ENCODE measurements at places on chromosomes 7 and 10.
A peak's percentile ranks its signal among the peaks of the same experiment; 100 is the strongest.

DNA sequence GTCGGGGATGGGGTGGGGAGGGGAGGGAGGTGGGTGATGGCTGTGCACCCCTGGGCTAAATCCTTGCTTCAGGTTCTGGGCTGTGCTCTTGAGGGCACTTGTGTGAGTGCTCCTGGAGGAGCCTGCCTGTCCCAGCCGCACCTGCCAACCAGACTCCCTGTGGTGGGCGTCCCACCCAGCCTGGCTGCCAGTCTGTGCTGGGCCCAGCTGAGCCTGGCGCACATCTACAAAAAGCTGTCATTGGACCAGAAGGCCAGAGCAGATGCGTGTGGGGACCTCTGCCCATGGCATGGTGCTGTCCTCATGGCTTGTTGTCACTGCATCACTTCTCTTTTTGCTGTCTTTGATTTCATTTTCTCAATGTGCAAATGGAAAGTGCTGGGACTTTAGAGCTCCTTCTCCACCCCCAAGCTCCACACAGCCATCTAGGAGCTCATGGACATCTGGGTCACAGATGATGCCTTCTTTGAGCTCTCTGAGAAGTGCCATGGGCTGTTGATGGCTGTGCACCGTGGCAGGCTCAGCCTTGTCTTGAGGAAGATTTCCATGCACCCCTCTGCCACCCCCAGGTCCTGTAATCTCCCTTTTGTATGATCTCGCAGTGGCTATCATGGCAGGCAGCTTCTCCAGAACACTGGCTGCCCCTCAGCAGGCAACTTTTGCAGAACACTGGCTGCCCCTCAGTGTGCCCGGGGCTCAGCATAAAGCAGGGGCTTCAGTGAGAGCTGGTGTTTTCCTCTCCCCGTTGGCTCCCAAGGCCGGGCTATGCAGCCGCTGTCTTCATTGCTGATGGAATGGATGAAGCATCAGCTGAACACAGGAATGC is 83.9 kb downstream of the ADCY1 start:
- no peak for DNase-seq

DNA sequence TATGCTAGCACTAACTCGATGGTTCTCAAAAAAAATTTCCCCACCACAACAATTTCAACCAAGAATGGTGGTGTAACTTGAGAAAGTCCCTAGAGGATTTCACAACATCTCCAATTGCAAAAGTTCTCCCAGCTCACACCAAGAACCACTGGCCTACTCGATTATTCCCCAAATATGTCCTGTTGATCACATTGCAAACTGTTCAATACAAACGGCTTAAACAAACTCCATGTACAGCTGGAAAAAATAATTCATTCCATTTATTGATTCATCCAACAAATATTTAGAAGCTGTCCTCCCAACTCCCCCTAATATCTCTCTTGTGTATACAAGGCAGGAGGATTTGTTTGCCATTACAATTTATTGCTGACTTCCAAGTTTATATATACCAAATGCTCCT is 19.1 kb downstream of the TMEM176B start:
- DNase-seq = no peak

- DNase-seq = peak; percentile 5
These were observed 23.6 kb downstream of the VIPR2 start for GRCh38 chr7:159121068-159121467.

- DNase-seq = peak; percentile 68
These were observed at the start of gene KNDC1 for GRCh38 chr10:133159950-133160825. TSS of gene KNDC1 (plus strand) at chr10:133160219. CDS start at chr10:133160468, 249 bp downstream.

DNA sequence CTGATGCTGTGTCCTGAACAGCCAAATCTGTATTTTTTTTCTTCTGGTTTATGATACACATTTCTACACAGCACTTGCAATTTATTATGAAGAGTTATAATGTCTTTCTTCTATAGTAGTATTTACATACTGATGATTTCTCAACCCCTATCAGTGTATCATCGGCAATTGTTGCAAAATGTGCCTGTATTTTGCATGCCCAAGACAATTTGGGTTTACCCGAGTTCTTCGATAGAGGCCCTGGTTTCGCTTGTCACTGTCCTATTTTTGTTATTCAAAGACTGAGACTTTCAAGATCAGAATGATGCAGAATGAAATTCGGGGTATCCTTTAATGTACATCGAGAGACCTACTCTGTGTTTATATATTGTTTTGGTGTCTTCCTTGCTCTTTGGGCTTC is 184.5 kb upstream of the PRSS58 start:
- no peak for DNase-seq

DNA sequence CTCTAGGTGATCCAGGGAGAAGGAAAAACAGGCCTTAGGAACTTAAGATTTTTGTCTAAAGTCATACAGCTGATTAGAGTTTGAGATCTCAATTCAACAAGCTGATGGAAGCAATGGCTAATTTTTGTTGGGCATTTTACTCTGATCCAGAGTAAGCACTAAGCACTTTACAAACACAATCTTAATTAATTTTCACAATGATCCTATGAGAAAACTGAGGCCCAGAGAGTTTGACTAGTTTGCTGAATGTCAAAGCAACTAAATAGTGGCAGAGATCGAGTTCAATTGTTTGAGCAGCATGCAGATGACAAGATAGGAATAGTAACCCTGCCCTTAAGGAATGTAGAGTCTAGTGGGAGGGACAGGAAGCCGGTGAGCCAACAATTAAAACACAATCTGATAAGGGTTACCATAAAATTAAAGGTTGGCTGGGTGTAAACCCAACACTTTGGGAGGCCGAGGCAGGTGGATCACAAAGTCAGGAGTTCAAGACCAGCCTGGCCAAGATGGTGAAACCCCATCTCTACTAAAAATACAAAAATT is 13.5 kb upstream of the RPEL1 start:
- DNase-seq = no peak

DNA sequence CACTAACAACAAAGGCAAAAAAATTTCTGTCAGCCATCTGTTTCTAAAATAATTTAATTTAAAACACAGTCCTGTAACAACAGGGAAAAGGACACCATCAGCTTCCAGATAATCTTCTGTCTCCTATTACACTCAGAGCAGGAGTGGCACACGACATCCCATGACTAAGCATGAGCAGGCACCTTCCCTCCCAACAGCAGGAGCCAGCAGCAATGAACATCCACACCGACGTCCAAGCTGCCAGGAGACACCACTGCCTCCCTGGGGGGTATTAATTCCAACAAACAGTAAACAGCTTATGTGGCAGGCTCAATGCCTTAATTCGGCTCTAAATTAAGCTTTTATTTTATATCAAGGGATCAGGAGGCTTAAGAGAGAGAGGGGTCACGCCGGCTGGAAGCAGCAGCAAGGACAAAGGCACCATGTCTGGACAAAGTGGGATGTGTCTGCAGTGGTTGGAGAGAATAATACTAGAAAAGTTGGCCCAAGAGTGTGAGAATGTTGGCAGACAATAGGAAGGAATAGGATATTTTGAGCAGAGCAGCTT is 45.7 kb downstream of the KIAA1549 start:
- no peak for DNase-seq

GRCh38 chr7:142338633-142339501 is 81.0 kb upstream of the PRSS58 start:
- no peak for DNase-seq

DNA sequence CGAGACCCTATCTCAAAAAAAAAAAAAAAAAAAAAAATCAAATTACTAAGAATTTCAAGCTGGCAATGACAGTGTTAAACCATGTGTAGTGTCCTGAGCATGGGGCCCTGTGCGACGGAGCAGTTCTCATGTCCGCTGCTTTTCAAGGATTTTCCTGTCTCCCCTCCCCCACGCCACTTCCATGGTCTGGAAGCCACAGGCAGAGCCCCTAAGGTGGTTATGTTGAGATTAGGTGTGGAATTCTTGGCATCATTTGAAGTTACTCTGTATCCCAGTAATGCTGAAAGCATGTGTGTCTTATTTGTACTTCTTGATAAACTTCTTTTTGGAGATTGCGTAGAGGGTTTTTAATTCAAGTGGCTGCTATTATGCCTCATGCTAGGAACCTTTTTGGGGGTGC is 65.2 kb downstream of the PFKFB3 start:
- DNase-seq = no peak

- DNase-seq = no peak
These were observed 32.6 kb downstream of the VSTM4 start for GRCh38 chr10:49082766-49083165.

DNA sequence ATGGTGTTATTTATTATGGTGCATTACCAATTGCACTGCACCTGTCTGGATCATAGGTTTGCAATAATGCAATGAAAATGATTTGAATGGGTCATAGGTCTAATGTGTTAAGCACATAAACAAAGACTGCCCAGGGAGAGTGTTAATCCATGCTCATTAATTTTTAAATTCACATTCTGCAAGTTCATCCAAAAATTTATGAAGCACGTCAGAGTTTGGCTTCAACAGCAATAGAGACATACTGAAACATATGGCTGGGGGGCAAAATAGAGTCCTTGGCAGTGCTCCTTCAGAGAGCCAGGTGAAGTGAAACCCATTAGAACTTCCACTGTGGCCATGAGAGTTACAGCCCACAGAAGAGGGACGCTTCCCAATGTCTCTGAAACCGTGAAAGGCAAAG is 441.1 kb downstream of the POM121L12 start:
- DNase-seq = no peak

- DNase-seq = no peak
These were observed 8.2 kb downstream of the BMS1 start for GRCh38 chr10:42790835-42791234.

GRCh38 chr7:82438521-82438920 is 5.1 kb downstream of the CACNA2D1 start:
- no peak for DNase-seq

- no peak for DNase-seq
These were observed 13.4 kb downstream of the NIPSNAP2 start for GRCh38 chr7:55977831-55978230.

DNA sequence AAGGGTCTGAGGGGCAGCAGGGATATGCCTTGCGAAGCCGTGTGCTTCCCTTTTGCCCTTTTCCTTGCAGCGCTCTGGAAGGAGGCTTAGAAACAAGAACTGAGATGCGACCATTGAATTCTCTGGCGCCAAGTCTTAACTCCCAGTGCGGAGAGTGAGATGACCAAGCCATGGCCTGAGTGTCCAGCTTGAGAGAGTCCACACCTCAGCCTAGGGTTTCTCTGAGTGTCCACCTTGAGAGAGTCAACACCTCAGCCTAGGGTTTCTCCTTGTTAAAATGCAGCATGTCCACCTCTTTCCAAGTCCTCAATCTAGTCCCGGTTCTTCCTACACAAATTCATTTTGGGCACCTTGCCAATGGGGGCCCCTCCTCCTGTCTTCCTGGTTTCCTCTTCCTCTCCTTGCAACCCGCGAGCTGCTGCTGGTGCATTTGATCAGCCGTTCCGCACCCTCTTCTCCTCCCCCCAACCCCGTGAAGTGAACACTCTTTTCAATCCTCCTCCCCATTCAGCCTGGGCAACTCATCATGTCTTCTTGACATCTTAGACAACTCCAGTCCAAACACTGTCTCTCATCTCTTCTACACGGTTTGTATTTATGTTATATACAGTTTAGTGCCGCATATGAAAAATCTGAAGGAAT is 178.2 kb upstream of the PITRM1 start:
- no peak for DNase-seq

GRCh38 chr7:1028775-1029636 is 15.3 kb upstream of the GPR146 start:
- DNase-seq = peak; percentile 75

- no peak for DNase-seq
These were observed 193.0 kb upstream of the PITRM1 start for GRCh38 chr10:3365630-3366029.

DNA sequence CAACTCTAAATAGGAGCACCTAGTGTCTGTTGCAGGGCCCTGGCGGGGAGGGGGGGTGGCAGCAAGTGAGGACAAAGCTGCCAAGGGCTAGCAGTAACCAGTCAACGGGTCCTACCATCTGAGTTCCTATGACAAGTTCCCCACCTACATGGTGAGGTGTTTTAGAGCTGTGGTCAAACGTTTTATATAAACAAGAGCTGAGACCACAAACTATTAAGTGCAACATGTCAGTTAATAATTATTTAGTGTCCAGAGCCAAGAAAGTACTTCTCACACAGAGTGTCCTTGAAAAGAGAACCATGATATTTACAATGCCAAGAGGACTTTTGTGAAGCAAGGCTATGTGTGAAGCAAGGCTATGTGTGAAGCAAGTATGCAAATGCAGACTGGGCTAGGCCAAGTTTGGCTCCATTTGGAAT is 434.7 kb downstream of the TNS3 start:
- no peak for DNase-seq

- no peak for DNase-seq
These were observed 175.0 kb upstream of the LYZL2 start for GRCh38 chr10:30804478-30805055.

GRCh38 chr7:95687759-95688343 is 84.5 kb upstream of the DYNC1I1 start:
- no peak for DNase-seq

GRCh38 chr7:28418311-28418710 is 6.0 kb downstream of the CREB5 start:
- no peak for DNase-seq

DNA sequence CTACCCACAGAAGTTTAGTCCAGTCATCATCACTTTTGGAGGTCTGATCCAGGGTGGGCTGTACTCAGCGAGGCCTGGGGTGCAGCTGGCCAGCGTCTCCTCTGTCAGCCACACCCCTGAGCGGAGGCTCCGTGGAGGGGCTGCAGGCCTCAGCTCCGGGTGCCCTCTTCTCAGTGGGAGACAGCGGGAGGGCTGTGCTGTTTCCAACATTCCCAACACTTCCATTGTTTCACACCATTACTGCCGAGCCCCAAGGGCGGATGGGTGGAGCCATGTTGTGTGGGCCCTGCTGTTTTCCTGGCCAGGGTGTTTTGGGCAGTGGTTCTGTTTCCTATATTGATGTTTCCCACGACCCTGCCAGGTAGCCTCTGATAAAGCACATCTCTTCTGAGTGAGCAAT is 95.0 kb downstream of the MKI67 start:
- DNase-seq = no peak

DNA sequence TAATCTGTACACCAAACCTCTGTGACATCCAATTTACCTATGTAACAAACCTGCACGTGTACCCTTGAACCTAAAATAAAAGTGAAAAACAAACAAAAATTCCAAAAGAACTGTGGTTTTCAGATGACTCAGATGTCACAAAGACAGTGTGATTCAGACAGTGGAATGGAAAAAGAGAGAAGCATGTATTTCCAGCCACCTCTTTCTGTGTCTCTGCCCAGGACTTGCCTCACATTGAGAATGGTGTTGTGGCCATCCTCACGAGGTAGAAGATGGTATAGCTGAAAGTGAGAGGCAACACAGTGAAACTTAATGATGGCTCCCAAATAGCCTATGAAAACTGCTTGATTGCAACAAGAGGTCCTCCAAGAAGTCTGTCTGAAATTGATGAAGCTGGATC is 78.0 kb downstream of the ARL5B start:
- DNase-seq = no peak

GRCh38 chr10:51010977-51011376 is 63.3 kb upstream of the PRKG1 start:
- DNase-seq = peak; percentile 29

GRCh38 chr10:15719899-15720634 is at the start of gene ITGA8:
TSS of gene ITGA8 (minus strand) at chr10:15719922. CDS start at chr10:15719771, 151 bp downstream.
- no peak for DNase-seq

- no peak for DNase-seq
These were observed 29.4 kb downstream of the HIPK2 start for GRCh38 chr7:139748373-139748765.
